Left cardiac atrium (tissue), 4 donors: ENCODE measurements at places on chromosomes 4 and X. TPM values are rescaled to one million over a fixed set of nuclear protein-coding genes. Genes with fewer than 3 reads are reported as not detected.
A peak's percentile ranks its signal among the peaks of the same experiment; 100 is the strongest.

GRCh38 chrX:123648028-123648810 lies 84.6 kb downstream of the THOC2 start:
- peak; percentile 21 for DNase-seq

DNA sequence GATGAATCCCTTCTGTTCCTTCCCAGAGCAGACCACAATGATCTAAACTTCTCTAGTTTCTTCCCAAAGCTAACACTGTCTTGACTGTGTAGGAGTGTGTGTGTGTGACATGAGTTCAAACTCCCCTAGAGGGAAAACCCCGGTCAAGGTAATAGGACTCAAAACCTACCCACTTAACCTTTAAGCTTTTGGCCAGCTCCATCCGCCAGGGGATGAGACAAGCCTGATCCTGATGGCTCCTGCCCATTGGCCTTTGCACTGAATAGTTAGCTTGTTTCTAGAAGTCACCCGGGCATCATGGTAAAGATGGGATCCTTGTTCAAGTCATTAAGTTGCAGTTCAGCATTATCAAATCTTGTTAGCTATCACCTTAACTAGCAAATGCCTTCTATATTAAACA lies 738.4 kb downstream of the RPA4 start:
- no peak for DNase-seq

DNA sequence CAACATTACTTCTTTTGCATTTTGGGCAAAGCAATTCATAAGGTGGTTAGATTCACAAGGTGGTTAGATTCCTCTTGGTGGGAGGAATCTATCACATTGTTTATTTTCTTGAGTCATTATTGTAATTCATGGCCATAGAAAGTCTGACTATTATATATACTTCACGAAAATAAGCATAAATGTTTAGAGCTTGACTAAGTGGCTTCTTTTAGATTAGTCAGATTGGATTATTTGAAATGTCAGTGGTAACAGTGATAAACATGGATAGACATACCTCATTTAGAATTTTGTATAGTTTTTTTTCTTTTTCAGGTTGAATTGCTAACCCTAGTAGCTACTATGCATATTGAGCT lies 24.9 kb upstream of the DYNLT3 start:
- DNase-seq: no peak

GRCh38 chrX:33086886-33087285 lies 124.5 kb downstream of the DMD start:
- no peak for DNase-seq

- DNase-seq: no peak
These were observed 243.3 kb downstream of the LDB2 start for GRCh38 chr4:16655111-16655510.

The OPN1LW gene
- not detected for total RNA-seq

The MAGEA8 gene
- not detected for total RNA-seq

The CD38 gene
- total RNA-seq: 6.9 TPM

The VCX2 gene
- total RNA-seq: not detected
